ENCODE measurements at places on chromosomes 7 and 10.
A peak's percentile ranks its signal among the peaks of the same experiment; 100 is the strongest.

DNA sequence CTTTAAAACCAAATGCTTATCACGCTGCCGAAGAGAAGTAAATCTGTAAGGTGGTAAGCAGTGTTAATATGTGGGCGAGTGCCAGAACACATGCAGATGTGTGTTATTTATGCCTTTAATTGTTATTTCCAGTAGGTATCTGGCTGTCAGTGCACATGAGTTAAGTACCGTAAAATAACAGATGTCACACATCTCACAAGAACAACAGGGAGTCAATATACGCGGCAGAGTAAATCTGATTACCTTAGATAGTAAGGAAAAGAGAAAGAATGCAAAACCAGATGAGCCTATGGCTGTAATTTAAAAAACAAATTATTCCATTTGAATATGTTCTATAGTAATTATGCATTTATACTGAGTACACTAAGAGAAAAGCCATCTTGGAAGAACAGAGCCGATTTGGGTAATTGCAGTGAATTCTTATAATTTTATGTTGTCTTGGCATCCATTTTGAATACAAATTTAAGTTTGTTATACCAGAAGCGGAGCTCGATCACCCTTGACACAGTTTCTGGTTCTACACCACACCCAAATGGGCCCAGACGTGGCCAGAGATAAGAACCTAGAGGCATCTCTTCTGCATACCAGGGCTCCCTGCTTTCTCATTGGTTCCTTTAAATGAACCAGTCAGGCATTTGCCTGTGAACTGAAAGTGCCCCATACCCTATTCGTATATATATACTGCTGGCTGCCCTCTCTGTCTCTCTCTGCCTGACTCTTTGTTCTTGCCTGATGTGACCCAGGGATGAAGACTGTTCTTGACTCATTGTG lies 34.8 kb downstream of the DNAJB9 start:
- no peak for DNase-seq

DNA sequence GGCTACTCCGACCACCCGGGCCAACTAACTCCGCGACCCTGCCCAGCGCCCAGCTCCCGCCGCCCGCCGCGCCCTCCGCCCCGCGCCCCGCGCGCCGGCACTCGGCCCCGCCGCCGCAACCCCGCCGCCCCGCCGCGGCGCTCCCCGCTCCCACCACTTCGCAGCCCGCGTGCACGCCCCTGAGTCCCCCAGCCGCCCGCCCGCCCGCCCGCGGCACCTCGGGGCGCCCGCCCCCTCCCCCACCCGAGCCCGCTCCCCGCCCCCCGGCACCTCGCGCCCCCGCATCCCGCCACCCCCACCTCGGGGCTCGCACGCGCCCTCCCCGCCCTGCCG lies 598 bp downstream of the JAZF1 start:
- DNase-seq = no peak

DNA sequence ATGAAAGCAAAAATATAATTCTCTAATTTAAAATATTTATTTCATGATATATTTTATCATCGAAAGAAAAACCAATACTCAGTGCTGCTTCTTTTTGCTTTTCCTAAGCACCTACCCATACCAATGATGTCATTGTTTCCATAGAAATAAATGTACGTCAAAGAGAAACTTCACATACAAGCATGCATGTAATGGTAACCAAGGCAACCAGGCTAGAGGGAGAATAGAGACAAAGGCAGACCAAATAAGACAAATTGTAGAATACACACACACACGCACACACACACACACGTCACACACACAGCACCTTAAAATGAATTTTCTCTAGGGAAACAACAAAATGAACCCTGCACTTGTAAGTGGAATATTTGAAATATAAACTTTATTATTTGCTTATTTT lies 75.5 kb downstream of the MACC1 start:
- peak; percentile 53 for DNase-seq

DNA sequence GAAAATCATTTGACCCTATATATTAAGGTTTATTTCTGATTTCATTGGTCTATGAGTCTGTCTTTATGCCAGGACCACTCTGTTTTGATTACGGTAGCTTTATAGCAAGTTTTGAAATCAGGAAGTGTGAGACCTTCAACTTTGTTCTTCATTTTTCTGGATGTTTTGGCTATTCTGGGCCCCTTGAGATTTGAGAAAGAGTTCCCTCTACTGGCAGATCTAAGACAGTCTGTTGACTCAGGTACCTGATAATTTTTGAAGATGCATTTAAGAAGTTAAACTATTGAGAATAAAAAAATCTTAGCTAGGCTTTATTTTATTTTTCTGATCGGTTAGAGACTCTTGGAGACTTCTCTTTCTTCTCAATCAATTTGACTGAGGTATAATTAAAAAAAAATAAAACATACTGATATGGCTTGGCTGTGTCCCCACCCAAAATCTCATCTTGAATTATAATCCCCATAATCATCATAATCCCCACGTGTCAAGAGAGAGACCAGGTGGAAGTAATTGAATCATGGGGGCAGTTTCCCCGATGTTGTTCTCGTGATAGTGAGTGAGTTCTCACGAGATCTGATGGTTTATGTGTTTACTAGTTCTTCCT lies 209.2 kb downstream of the SNX10 start:
- DNase-seq = no peak

- no peak for DNase-seq
These were observed 350.1 kb upstream of the COBL start for GRCh38 chr7:51666751-51667150.

DNA sequence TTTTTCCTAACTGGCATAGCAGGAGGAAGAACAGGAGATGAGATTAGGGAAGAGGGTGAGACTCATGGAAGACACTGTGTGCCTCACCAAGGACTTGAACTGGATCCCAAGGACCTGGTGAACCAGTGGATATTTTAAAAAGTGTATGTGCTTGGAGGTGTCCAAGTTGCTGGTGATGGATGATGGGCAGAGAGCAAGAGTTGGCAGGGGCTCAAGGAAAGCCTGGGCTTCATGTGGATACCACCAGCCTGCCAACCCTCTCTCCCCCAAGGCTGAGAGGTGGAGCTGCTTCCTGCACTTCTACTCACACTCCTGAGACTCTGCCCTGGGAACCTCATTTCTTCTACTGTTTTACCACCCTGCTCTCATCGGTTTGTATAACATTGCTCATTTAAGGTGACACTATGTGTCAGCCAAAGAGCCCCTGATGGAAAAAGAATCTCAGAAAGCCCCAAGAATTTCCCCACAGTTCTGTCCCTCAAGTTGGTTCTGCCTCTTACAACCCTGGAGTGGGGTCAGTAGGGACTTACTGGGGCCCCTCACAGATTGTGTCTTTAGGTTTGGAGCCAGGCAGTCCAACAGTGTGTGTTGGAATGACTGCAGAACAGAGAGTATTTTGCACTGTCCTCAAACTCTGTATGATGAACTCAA lies 56.2 kb upstream of the PDCD4 start:
- DNase-seq = no peak

GRCh38 chr10:49071160-49071761 lies 44.1 kb downstream of the VSTM4 start:
- DNase-seq = no peak

- no peak for DNase-seq
These were observed 12.0 kb downstream of the TBX20 start for GRCh38 chr7:35241884-35242283.

- no peak for DNase-seq
These were observed 937.7 kb downstream of the SORCS1 start for GRCh38 chr10:106226828-106227227.

- DNase-seq = no peak
These were observed 3.3 kb downstream of the AHR start for GRCh38 chr7:17301471-17302456.

GRCh38 chr7:71312755-71313490 lies 181.0 kb downstream of the GALNT17 start:
- DNase-seq = no peak

DNA sequence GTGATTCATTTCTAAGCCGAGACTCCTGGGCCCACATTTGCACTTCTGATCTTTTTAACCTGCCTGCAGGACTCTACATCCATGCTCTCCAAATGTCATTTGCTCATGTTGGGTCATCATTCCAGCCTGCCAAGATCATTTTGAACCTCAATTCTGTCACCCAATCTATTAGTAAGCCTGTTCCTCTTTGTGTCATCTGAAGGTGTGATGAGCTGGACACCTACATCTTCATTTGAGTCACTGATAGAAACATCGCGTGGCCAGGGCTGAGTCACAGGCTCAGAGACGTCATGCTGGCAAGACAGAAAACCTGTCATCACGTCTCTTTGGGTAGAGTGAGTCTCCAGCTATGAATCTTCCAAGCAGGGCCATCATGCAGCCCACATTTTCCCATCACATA lies 65.3 kb upstream of the SLF2 start:
- DNase-seq = no peak

GRCh38 chr7:78055001-78055573 lies 256.5 kb downstream of the PHTF2 start:
- DNase-seq = no peak

GRCh38 chr7:106534271-106534846 lies 126.6 kb downstream of the CCDC71L start:
- no peak for DNase-seq

GRCh38 chr10:107914450-107915214 lies 750.1 kb upstream of the SORCS1 start:
- DNase-seq = no peak

- no peak for DNase-seq
These were observed 50.0 kb upstream of the PDK4 start for GRCh38 chr7:95646350-95646749.

GRCh38 chr10:128914681-128915080 lies 552.4 kb upstream of the MGMT start:
- DNase-seq = no peak

GRCh38 chr7:120402079-120402767 lies 129.2 kb downstream of the KCND2 start:
- DNase-seq = no peak

- DNase-seq = no peak
These were observed 71.7 kb downstream of the LYZL2 start for GRCh38 chr10:30557884-30558283.

GRCh38 chr10:103553743-103554487 lies 60.4 kb downstream of the NEURL1 start:
- DNase-seq = no peak

DNA sequence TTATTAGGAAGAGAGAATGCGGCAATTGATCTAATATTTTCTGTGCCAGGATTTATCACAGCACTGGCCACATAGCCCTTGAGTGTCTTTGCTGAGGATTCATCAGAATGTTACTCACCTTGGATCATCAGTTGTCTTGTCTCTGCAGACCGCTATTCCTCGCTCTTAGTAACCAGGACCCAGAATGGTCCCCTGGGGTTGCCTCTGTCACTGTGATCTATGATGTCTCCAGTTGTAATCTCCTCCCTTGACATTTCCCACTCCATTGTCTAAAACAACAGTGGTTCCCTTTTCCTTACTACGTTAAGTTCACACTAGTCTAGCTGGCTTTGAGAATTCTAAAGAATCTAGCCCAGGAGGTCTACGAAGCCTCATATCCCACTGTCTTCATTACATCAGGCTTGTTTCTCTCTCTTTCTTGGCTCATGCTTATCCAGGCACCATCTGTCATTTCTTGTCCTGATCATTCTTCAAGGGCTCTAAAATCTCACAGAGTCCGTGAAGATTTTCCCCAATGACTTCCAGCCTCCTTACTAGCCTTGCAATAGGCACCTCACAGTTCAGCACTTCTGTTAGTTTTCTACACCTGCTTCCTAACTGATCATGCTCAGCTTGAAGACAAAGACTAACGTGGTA lies 125.8 kb downstream of the CUBN start:
- no peak for DNase-seq

- no peak for DNase-seq
These were observed 75.4 kb upstream of the SLC13A1 start for GRCh38 chr7:123275036-123275753.
